ENCODE measurements at places on chromosomes 6 and 20.

GRCh38 chr20:52971498-52972189, 514 bp upstream of the TSHZ2 start:
- DNase-seq, result no peak

DNA sequence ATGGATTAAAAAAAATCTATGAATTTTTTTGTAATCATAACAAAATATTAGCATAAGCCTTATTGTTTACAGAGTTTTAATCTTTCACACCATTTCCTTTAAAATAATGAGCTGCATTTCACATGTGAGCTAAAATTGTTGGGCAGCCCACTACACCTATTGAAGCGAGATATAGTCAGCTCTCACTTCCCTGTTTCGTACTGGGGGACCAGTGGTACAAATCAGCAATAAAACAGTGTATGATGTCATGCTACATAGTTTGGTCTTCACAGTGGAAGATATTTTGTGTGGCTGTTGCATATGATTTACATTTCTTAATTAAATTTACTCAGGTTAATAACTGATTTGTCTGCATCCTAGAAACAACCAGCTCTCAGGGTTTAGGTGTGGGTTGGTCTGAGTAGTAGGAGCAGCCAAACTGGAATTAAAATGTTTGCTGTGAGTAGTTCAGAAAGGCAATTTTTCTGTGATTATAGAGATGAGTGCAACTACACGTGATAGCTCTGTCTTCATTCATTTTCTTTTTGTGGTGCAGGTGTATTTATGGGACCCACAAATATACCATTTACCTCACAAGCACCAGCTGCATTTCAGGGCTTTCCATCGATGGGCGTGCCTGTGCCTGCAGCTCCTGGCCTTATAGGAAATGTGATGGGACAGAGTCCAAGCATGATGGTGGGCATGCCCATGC, 99.3 kb downstream of the B3GAT2 start:
- DNase-seq, result no peak

GRCh38 chr6:53360093-53360912, 11.6 kb upstream of the ELOVL5 start:
- DNase-seq, result no peak

DNA sequence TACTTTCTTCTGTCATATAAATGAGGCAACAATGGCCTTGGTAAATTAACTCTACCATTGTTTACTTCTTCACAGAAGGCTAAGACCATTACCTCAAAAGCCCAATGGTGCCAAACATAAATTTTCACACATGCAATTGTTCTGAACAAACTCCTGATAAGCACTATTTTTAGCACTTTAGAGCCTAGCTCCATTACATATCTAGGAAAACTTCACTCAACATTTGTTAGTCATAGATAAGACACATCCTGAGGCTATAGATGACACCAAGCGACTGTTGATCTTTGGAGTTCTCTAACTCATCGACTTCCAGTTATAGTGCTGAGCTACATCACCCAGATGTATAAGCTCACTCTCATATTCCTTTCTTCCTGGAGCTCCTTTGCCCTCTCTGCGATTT, 245.9 kb downstream of the EYS start:
- DNase-seq, result no peak

DNA sequence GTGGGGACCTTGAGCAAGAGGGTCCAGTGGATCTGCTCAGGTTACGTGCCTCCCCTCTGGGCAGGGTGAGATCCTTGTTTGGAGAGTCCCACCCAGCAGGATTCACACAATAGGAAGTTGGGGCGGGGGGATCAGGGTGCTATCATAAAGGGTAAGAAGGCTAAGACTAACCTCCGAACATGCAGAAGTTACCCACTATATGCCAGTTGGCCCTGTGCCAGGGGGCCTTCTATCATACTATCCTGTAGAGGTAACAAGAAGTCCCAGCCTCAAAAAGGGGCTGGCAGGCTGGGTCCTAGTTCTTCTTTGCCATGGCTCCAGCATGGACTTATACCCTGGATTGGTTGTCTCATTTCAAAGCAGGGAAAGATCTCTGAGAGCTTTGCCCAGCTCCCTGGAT, 94.1 kb downstream of the CDH26 start:
- no peak for DNase-seq

GRCh38 chr20:23874747-23875146, 4.8 kb downstream of the CST5 start:
- DNase-seq, result no peak

- DNase-seq, result no peak
Observed at GRCh38 chr6:147075381-147075780, 128.8 kb upstream of the STXBP5 start.

DNA sequence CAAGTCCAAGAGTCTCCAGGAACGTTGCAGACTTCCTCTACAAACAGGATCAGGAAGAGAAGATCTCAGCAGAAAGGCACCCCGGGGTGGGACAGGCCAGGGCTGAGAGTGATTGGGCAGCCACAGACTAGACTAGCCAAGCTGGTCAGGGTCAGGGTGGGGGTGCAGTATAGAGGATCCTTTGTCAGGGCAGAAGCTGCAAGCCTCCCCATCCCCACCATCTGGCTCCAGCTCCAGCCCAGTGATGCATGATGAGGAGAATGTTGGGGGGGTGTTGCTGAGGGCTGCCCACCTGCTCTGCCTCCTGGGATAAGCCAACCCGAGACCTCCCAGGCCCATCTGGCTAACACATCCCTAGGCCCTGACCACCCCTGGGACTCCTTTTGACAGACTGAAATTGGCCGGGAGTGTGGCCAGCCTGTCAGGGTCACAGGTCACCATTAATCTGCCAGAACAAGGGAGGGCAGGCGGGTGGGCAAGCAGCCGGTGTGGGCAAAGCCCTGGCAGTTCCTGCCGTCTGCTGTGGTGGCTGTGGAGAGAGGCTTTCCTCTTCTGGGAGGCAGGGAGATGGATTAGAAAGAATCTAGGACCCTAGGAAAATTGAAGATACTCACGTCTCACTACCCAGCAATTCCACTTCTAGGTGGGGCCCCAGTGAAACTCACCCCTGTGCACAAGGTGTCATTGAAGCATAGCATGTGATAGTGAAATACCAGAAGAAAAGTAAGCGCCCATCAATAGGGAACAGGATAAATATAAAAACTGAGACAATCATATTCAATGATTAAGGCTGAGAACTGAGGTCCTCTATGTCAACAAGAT, 22.1 kb upstream of the SNTA1 start:
- no peak for DNase-seq

DNA sequence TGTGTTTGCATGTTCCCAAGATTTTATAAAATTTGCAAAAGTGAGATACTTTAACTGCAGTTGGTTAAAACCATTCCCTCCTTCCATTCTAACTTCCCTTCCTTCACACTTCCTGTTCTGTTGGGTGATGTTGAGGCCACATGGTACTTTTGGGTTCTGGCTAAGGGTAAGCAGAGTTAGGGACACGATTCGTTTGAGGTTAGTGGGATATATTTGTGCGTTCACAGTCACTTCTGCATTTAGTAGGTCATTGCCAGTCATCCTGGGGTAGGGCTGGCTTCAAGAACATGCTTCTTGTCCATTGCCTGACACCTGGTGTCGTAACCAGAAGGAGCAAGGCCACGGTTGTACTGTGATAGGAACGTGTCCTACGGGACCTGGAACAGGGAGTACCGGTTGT, 340.1 kb downstream of the ZFAND3 start:
- no peak for DNase-seq

DNA sequence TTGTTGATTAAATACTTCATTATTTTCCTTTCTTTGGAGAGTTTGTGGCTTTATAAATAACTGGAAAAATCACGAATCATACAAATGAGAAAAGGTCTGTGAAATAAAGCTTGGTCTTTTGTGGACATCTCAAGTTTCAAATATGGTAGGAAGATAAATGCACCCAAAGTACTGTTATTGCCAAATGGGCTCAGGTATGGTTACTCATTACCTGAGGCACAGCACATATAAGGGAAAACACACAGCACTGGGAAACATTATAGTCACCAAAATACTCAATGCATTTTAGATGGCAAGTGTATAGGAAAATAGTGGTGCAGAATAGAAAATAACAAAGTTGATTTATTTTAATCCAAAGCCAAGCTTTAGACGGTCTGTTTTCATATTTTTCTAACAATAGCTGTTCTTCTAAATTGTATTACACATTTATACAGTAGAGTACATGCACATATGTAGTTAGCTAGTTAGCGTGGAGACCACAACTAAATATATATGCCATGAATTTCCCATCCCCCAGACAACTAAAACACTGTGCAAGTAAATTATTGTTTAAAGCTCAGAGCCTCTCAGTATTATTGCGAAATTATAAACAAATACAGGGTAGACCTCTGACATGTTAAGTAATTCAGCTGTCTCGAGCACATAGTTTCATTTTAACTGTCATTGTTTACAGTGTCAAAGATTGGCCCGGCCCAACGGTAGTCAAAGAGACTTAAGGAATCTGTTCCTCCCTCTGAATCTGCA, 336.0 kb downstream of the SYNE1 start:
- DNase-seq, result no peak

DNA sequence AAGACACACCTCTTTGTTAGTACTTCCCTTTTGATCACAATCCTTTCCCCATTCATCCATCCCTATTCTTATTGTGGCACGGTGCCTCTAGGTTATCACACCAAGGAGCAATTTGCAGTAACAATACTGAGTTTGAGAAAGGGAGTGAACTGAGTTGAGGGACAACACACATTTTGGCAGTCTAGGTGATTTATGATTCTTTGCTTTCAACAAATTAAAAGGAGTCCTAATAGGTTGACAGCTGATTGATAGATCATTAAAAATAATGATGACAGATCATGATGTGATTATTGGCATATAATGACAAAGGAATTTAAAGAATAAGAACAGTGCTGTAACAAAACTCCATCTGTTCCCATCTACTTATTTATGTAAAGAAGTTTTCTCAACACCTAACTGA, 36.7 kb downstream of the IMPG1 start:
- no peak for DNase-seq

Measured in activated CD8-positive, alpha-beta memory T cell treated with anti-CD3 and anti-CD28 coated beads for 24 hours (primary cell).